ENCODE measurements at places on chromosomes 3 and 15.

DNA sequence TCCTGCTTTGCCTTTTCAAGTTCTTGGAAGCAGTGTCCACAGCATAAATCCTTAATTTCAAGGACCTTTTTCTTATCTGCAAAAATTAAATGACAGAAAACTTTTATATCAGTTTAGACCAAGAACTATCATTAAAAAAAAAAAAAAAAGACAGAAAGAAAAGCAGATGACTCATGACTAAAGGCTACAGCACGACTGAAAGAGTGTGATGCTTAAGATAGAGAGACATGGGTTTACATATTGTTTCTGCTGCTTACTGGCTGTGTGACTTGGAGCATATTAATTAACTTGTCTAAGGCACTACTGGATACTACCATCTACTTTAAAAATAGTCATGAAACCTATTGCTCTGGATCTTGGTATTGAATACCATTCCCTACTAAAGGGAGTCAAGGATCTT is 62.3 kb downstream of the CEP152 start:
- no peak for DNase-seq

GRCh38 chr3:131812433-131812832 is 222.4 kb downstream of the CPNE4 start:
- no peak for DNase-seq

DNA sequence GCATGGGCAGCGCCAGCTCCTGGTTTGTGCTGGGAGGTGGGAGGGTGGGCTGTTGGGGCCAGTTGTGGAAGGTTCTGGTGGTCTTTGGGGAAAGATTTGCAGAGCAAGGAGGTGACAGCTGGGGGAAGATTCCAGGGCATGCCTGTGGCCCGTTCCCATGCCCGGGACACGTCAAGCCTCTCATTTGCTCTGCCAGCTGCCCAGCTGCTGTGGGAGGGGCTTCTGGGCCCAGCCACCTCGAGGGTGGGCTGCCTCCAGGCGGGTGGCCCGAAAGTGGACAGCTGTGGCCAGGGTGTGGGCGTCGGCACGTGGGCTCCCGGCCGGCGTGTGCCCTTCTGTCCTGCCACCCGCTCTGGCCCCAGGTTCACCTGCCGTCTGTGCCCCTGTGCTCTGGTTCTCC is 17.2 kb downstream of the PLXNA1 start:
- no peak for DNase-seq

DNA sequence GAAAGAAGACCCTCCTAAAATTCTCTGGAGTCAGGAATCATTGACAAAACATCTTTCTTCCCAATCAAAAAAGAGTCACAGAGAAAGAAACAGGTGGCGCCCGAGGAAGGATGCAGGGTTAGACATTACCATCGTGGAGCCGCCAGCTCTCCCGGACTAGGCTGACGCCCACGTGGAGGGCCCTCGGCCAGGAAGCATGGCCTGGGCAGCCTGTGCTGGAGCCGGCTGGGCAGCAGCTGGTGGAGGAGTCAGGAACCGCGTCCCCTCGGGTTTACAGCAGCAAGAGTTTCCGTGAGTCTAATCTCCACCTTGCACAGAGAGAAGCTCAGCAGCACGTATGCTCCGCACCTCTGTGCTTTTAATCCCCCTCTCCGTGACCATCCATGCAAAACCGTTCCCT is 533.7 kb upstream of the ATP11B start:
- DNase-seq = peak; percentile 14

DNA sequence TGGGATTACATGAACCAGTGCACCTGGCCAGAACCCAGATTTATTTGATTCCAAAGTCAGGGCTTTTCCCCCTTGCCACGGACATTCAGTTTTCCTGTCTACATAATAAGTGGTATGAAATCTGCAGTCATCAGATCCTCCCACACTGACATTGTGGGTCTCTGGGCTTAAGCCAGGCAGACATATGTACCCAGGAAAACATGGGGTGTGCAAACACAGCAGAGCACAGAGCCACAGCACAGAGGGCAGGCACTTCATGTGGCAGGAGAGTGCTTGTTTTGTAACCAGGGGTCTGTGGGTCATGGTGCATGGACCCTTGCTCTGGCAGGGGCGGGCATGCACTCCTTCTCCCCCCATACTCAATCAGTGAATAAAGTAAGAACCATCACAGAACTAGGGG is 6.1 kb upstream of the ABTB1 start:
- no peak for DNase-seq

DNA sequence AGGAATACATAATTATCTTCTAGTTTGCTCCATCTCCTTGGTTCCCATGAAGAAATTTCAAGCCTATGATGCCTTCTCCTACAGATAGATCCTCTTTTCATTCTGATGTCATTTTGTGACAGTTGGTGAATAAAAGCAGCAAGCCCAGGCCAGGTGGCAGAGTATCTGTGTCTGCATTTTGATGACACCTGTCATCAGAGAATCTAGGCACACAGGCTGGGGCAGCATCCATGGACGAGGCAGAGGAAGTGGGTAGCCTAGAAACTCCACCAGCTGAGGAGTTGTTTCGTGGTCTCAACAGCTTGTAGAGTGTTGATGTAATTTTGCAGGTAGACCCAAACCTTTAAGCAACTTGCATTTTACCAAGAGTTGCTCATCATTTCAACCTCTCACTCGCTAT is 269.8 kb downstream of the FEZF2 start:
- DNase-seq = no peak

GRCh38 chr3:108079043-108079442 is 11.8 kb downstream of the CD47 start:
- DNase-seq = no peak

GRCh38 chr3:41701191-41701698 is 260.7 kb downstream of the ULK4 start:
- no peak for DNase-seq

DNA sequence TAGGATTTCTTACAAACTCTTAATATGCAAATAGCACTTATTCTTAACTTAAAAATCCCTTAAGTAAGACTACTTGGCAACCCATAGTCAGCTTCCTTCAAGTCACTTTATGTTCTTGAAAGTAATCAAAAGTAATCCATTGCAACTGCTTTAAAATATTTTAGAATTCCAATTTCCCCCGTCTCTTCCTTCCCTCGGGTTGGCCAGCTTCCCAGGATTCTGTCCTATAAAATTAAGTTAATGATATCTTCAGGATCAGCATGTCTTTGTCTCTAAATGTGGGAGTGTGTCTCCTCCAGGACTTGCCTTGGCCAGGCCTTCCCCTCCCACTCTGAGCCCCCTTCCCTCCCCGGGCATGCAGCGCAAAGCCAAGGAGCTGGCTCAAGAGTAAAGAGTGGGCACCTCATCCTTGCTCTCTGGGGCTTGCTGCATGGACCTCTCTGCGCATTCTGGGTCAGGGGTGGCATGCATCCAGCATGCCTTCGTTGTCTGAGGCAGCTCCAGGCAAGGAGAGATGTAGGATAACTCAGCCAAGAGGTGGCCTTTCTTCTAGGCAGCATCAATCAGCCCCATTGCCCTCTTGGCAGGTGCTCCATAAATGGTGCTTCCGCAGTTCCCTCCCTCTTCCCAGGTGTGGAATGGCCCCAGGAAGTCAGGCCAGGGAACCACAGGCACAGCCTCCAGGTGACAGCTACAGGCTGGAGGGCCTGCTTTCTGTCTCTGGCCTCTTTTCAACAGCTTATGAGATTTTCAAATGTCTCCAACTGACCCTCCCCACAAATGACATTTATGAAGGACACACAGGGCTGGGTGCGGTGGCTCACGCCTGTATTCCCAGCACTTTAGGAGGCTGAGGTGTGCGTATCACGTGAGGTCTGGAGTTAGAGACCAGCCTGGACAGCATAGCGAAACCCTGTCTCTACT is 108.7 kb upstream of the ALDH1A3 start:
- no peak for DNase-seq

- no peak for DNase-seq
Observed at GRCh38 chr15:51266656-51267050, 71.7 kb downstream of the CYP19A1 start.

- DNase-seq = no peak
Observed at GRCh38 chr3:13498354-13499060, 18.4 kb downstream of the HDAC11 start.

GRCh38 chr15:36936613-36937012 is 163.7 kb downstream of the MEIS2 start:
- DNase-seq = no peak

DNA sequence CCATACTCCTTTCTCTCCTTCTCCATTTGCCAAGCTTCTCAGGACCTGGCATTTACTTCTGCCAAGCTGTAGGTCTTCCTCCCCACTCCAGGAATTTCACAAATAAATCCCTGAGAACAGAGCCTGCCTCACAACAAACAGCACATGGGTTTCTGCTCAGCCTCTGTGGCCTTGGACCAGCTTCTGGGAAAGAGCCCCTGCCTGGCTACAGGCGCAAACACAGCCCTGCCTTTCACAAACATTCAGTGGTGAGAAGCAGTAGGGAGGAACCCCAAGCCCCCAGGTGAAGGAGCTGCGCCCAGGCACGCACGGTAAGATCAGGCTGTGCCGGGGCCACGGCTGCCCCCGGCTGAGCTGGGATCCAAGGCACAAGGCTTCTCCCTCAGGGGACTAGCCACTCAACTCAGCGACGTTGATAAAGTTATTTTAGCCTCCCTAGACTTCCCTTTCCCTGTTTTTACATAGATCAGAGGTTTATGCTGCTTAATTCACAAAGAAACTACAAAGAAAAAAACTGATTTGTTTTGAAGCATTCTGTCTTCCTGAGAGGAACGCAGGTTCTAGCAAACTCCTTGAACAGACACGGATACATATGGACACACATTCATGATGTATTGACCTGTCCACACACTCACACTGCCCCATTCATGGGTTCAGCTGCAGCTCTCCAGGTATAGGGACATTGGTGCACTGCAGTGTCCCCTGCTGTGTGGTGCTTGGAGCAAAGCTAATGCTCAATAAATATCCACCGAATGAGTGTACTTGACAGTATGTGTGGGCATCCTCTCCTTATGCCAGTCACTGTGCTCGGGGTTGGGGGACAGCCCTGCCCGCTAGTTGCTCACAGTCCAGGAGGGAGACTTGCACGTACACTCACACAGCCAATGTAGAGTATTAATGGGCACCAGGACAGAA is 25.4 kb downstream of the HES1 start:
- DNase-seq = peak; percentile 49

DNA sequence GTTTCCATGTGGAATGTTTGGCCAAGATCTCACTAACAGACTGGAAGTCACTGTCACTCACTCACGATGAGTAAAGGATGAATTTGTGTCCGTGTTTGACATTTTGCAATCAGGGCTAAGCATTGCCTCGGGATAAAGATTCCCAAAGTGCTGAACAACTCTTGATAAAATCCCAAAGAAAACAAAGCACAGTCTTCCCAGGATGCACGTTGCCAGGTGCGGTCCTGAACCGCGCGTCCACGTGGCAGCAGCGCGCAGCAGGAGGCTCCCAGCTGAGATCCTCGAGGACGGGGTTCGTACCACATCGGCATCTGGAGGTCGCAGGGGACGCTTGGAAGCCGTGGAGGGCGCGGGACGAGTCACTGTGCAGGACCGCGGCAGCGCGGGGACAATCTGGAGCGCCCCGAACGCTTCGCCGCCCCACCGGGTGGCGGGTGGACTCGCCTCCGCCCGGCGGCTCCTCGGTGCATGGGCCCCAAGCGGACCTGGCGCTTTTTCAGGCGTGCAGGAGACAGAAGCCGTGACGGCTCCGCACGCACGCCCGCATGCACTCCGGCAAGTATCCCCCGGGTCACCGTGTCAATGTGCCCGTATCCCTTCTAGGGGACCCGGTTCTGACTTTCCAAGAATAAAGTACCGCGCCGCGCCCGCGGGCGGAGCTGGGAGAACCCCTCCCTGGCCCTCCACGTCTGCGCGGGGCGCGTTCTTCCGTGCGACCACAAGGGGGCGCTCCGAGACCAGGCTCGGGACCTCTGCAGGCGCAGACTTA is 17.7 kb downstream of the CPN2 start:
- peak; percentile 91 for DNase-seq

- no peak for DNase-seq
Observed at GRCh38 chr15:98113327-98113726, 152.8 kb downstream of the ARRDC4 start.

DNA sequence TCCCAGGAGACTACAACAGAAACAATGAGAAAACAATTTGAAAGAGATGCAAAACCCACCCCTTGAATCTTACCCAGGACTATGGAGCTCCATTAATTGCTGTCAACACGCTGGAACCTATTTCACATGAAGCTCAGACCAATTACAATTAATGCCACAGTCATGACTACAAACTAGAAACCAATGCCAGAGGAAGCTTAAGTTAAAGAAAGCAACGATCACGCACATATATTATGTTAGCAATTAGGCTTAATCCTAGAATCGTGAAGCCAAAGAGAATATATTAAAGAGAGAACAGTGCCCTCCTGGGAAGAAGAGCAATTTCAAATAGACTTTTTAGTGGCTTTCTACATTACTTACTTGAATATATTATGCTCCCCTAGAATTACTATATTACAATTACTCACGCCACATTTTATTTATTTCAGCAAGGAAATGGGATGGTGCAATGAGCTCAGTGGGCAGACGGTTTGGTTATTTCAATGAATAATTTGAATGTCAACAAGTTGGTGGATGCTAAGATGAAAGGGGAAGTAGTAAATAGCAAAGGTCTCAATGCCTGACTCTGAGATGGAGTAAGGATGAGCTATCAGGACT is 125.5 kb downstream of the GREM1 start:
- DNase-seq = no peak

GRCh38 chr15:101489237-101489598 is 289 bp downstream of the PCSK6 start:
- DNase-seq = peak; percentile 16

DNA sequence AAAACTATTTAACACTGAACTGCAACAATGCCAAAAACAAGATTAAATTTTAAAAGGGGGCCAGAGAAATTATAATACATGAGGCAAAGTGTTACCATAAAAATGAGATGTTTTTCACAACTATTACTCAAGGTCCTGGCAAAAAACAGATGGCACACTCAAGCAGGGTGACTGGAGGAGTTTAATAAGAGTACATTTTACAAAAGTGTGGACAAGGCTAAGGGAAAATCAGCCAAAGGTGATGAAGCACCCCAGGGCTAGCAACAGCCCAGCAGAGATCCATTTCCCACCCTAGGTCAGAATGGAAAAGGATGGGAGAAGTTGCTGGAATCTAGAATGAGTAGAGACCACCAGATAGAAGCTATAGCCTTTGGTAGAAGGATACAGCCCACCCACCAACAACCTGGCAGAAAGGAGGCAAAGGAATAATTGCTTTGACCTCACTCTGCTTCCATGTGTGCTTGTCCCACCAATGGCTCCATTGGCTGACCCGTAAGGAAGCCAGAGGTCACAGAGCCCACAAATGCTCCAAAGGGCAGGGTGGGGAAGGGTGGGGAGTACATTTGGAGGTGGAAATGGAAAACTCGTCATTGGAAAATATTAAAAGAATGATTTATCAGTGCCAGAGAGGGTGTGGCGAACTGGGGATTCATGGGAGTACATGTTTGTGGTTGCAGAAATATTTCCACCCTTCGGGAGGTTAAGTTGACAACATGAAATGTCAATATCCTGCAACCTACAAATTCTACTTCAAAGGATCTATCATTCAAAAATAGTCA is 161.0 kb upstream of the UBE2E2 start:
- no peak for DNase-seq

GRCh38 chr3:106711650-106712049 is 665.6 kb upstream of the CCDC54 start:
- DNase-seq = no peak

GRCh38 chr15:22947101-22948000 is 32.8 kb downstream of the CYFIP1 start:
- DNase-seq = no peak

GRCh38 chr3:38173834-38174418 is 8.6 kb downstream of the OXSR1 start:
- DNase-seq = no peak

GRCh38 chr15:88247914-88248313 is 8.6 kb downstream of the NTRK3 start:
- no peak for DNase-seq

- DNase-seq = no peak
Observed at GRCh38 chr3:105821433-105821832, 47.4 kb downstream of the CBLB start.

- DNase-seq = no peak
Observed at GRCh38 chr3:69200384-69201068, 78.1 kb upstream of the LMOD3 start.
